ENCODE measurements at places on chromosomes 11 and 22.

- DNase-seq = no peak
Measured at GRCh38 chr22:43173566-43173965, 13.4 kb downstream of the TTLL12 start.

DNA sequence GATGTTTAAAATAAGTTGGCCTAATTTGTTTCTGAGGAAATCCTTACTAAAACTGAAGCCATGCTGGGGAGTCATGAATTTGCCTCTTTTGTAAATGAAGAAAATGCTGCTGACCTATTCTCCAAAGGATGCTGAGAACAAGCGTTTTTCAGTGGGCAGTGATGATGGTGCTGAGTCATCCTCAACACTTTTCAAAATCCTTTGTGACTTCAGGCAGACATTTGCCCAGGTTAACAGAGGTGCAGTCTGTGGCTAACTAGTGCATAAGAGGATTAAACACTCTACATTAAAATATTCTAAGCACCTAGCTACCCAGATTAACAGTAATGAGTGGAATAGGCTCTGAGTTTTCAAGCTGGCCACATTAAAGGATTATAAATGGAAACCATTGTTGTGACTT, 509.0 kb downstream of the DLG2 start:
- DNase-seq = no peak

GRCh38 chr11:121575250-121575962, 122.6 kb upstream of the SORL1-AS1 start:
- no peak for DNase-seq

GRCh38 chr11:45644981-45645889, 20.2 kb downstream of the CHST1 start:
- DNase-seq = no peak

DNA sequence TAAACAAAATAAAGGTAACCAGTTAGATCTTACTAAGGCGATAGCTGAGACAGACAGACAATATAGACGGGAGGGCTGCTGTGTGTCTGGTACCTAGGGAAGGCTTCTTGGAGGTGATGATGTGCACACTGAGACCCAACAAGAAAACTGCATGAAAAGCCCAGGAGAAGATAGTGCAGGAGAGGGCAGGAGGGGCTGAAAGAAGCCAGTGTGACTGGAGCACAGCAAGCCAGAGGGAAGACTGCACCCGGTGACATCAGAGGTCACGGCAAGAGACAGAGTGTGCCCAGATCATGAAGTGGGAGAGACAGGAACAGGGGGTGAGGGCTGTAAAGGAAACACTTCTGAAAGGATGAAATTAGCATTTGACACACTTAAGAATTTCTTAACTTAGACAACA, 266.3 kb downstream of the BRD1 start:
- no peak for DNase-seq

GRCh38 chr11:76153571-76153923, 52.8 kb downstream of the WNT11 start:
- DNase-seq = no peak

DNA sequence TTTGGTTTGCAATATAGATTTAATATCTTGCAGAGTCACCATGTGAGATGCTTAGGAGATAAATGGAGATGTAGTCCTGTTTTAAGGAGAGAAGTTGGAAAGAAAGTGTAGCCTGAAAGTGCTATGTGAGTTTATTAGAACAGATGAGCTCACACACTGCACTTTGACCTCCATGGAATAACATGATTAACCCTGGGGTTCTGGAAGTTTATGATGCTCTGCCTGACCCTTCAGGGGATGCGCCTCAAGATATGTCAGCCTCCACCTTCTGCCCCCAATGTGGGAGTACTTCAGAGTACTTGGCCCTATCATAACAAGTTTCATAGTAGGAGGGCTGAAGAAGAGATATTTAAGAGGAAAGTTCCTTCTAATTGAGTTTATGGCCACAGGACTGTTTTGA, 23.3 kb upstream of the TRIM21 start:
- DNase-seq = no peak

DNA sequence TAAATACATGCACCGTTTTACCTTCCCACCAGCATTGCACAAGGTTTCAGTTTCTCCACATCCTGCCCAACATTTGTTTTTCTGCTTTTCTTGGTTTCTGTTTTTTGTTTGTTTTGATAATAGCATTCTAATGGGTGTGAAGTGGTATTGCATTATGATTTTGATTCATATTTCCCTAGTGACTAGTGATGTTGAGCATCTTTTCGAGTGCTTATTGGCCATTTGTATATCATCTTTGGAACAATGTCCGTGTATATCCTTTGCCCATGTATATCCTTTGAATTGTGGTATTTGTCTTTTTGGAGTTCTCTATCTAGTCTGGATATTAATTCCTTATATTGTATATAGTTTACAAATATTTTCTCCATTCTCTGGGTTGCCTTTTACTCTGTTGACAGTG, 2914.8 kb upstream of the OR11H1 start:
- DNase-seq = no peak

GRCh38 chr22:40114411-40114810, 63.3 kb upstream of the TNRC6B start:
- no peak for DNase-seq

GRCh38 chr22:50304528-50305392, 2.7 kb downstream of the PLXNB2 start:
- DNase-seq = no peak

GRCh38 chr11:117037975-117038350, 60.3 kb downstream of the SIK3 start:
- DNase-seq = no peak

DNA sequence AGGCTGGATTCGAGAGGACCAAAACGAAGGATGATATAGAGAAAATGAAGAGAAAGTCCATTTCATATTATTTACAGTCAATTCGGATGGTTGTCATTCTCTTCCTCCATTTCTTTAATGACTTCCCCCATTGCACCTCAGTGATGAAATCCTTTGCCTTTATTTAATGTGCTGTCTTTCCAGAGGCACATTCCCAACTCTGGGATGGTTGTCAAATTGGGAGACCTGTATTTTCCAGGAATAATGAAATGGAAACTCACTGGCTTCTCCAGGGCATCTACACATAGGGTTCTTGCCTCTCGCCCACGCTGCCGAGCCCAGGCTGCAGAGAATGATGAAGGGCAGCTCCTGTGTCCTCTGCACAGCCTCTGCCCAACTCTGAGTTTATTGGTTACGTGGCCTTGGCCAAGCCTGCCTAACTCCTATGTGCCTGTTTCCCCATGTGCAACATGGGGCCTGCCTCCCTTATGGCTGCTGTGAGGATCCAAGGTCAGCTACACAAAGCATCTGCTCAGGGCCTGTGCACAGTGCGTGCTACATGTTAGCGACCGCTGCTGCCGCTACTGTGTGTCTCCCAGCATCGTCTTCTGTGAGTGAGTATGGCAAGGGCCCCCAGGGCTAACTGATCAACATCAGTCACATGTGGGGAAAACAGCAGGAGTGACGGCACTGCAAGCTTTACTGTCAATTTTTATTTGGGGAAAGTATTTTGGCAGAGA, 81.5 kb upstream of the BID start:
- no peak for DNase-seq

GRCh38 chr22:29879753-29880152, 3.2 kb upstream of the MTMR3 start:
- peak; percentile 23 for DNase-seq

GRCh38 chr11:134164490-134165370, 59.0 kb downstream of the NCAPD3 start:
- no peak for DNase-seq

DNA sequence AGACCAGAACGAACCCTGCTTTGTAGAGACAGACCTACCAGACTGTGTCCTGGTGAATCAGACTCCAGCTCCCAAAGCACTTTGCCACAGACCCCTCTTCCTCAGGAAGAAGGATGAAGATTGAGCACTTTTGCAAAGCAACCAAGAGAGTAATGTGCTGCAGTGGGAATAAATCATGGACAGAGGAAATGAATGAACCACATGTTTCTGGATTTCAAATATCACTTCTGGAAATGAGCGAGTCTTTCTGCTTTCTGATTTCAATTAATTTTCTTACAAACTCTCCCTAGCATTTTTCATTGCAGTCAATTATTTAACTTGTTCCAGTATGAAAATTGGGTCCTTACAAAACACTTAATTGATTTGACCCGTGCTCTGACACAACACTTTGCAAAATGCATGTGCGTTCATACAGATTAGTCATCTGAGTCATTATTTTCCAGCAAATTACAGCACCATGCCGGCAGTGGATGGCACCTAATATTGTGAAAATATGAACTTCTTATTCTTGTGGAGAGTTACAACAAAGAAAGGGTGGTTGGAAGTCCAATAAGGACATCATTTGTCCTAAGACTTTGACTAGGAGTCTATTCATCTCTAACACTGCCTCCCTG, 315.9 kb upstream of the CCDC90B start:
- no peak for DNase-seq
